NCI-H1105 (cell line): ENCODE measurements at places on chromosomes 2 and 18.

- DNase-seq, result no peak
Observed at GRCh38 chr2:187554011-187554703, at the start of gene TFPI. Gene TFPI, minus strand, starts transcription at chr2:187554435. Its CDS starts 50,667 bp downstream, at chr2:187503768.

- no peak for DNase-seq
Observed at GRCh38 chr2:159895258-159896065, 97.5 kb upstream of the CD302 start.

DNA sequence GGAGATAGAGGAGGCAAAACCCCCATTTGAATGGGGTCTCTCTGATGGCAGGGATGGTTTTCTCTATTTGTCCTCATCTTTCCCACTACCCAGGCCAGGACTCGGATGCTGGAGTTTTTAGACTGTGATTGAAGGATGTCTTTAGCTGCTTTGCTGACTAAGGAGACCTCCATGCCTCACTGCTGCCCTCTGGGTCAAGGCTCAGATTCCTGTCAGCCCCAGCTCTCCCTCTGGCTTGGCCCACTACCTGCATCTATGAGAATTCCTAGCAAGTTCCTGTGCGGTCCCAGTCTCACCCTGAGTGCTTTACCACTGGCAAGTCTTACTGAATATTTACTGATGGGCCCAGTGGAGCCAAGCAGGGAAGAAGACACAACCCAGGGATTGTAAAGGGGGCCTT is 184.0 kb downstream of the CELF4 start:
- DNase-seq, result no peak

DNA sequence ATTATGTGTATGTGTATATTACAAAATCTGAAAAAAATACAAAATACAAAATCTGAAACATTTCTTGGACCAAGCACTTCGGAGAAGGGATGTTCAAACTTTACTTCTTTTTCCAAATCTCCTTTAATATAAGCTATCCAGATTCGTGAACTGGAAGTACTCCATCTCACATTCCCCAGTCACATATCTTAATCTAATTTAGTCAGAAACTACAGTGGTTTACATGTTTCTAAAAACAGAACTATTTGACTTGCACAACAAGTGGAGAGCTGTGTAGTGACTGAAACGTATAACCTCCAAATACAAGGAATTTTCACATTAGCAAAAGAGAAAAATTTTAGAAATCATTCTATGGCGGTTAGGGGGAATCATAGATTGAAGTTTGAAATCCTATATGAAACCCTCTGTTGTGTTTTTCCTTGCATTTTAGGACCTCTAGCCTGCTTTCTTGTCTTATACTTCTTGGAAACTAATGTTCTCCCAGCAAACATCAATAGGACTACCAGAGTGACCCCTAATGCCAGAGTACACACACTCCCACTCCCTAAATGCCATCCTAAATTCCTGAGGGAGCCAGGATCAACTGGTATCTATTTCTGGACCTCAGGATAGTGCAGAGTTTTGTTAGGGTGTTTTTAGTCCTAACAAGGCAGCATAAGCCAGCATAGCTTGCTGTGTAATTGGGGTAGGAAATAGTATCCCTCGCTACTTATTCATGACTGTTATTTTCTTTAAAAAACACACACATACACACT is 30.2 kb upstream of the ROCK1 start:
- no peak for DNase-seq

- no peak for DNase-seq
Observed at GRCh38 chr2:220936641-220937197, 635.4 kb downstream of the EPHA4 start.

DNA sequence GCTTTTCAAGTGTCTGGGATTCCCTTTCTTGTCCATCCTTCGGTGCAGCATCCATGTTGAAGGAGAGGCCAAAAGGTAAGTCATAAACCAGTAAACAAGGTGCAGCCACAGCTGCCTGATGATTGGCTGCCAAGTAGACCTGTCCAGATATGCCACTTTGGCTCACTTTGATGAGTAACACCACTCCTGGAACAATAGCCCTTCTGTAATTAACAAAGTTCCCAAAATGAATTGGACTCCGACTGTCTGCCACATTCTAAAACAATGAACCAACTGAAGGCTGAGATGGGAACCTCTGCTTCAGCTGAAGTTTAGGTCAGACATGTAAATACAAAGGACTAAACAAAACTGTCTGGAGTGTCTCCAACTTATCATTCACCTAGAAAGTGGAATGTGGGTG is 82.2 kb upstream of the LGALSL start:
- no peak for DNase-seq
